ENCODE measurements at places on chromosomes 5 and 9.
A peak's percentile ranks its signal among the peaks of the same experiment; 100 is the strongest.

GRCh38 chr9:127213859-127214258, 50.7 kb upstream of the GARNL3 start:
- DNase-seq, result no peak

- DNase-seq, result no peak
These were observed 76.7 kb downstream of the FAM170A start for GRCh38 chr5:119706049-119706448.

GRCh38 chr5:131221888-131222287, 42.0 kb upstream of the CDC42SE2 start:
- no peak for DNase-seq

DNA sequence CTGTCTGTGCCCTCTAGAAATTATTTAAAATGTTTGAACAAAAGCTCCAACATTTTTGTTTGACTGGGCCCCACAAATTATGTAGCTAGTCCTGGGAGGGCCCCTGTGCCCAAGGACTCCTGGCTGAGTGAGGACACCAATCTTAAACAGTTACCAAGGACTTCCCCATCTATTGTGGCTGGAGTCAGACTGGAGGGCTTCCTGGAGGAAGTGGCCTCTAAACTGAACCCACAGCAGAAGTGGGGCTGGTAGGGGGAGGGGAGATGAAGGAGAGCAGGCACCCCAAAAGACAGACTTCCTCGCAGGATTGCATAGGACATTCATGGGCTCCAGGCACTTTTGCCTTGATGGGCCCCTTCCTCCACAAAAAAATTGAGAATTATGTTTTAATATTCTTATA, 8.1 kb downstream of the ADAMTS13 start:
- no peak for DNase-seq

DNA sequence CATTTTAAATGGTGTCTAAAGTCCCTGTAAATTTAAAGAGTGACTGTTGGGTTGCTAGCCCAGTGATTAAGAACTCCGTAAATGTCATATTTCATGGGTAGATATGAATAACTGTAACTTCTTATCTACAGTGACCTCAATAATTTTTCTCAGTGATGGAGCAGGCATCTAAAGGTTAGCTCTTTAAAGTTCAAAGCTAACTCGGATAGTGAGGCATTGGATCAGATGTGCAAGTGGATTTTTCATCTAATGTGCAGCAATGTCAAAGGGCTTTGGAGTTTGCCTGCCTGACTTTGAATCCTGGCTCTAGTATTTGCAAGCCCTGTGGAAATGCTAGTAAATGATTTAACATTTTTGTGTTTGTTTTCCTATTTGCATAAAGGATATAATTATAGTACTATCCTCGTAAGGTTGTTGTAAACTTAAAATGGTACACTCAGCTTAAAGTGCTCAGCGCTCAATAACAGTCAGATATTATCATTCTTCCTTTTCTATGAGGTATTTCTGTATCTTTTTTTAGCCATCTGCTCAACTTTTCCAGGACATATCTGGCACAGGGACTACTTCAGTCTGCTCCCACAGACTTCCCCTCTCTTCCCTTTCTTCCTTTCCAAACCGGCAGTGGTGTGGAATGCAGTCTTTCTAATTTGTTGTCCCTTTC, 163.7 kb upstream of the ELL2 start:
- no peak for DNase-seq

- no peak for DNase-seq
These were observed 21.5 kb upstream of the CAST start for GRCh38 chr5:96640696-96641095.

DNA sequence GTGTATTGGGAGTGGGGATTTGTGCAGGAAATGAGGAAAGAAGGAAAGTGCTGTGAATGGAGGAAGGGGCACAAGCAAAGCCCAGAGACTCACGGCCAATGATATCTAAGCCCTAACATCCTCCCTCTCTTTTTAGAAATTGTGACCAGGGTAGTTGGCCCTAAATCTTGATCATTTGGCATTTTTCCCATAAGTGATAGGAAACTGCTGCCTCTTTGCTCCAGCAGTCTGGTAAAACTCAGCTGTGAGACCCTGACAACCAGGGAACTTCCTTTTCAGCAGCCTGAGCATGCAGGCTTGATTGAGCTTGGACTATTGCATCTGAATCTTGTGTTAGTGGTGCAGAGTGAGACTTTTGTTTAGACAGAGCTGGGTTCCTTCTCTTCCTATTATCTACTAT, 9.6 kb upstream of the ADRB2 start:
- no peak for DNase-seq

DNA sequence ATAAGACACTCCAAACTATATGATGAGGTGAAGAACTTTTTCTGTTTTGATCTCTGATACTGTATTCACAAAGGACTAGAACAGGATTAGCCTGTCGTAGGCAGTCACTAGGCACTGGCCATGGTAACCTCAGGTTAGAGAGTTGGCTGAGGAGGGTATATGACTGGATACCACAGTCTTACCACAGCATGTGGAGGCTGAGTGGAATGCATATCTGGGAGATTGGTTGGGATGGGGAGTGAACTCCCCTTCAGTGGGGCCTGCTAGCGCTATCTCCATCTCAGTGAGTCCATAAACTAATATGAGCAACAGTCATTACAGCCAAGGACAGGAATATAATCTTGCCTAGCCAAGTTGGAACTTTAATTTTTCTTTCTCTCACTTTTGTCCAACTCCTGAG, 339.1 kb downstream of the SPATA31D1 start:
- DNase-seq, result no peak

- DNase-seq, result no peak
These were observed 324.5 kb downstream of the GADD45G start for GRCh38 chr9:89929315-89929672.

- DNase-seq, result no peak
These were observed 45.9 kb upstream of the HMCN2 start for GRCh38 chr9:130219661-130220096.

- no peak for DNase-seq
These were observed 636 bp downstream of the PRDM12 start for GRCh38 chr9:130665029-130665430.

DNA sequence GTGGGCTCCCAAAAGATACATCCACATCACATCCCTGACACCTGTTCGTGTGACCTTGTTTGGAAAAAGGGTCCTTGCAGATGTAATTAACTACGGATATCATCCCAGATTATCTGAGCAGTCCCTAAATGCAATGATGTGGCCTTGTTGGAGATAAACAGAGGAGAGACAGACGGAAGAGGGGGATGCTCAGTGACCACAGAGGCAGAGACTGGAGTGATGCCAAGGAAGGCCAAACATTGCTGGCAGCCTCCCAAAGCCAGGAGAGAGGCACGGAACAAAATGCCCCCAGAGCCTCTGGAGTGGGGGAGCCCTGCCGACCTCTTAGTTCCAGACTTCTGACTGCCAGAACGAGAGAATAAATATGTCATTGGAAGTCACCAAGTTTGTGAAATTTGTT, 15.0 kb upstream of the VAV2 start:
- no peak for DNase-seq

DNA sequence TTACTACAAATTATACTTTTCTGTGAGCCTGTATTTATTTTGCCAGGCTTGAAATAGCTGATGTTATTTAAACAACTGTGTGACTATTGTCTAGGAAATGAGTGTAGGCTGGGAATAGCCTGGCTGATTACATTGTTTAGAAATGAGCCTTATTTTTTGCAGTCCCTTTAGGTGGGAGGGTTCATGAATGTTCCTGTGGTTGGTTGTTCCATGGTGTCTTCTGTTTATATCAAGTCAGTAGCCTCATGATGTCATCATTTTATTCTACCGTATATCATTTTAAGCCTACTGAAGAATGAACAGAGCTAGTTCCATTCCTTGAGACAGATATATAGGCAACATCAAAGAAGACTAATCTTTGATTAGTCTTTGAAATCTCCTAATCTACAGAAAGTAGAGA, 53.1 kb downstream of the MAP1B start:
- DNase-seq, result no peak

DNA sequence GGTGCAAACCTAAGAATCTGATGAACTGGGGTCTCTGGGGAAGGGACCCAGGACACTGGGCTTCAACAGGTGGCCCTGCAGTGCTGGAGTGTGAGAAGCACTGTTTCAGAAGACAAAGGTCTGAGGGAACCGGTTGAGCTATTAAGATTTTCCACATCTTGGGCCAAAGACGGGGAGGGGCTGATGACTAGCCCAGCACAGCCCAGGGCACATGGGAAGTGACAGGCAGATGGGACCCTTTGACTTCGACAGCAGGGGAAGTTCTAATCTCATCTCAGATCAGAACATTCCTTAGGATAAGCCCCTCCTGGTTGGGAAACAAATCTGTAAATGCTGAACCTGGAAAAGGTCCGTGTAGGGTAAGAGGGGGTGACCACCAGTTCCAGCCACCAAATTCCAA, 67.4 kb downstream of the RAPGEF1 start:
- DNase-seq, result no peak

DNA sequence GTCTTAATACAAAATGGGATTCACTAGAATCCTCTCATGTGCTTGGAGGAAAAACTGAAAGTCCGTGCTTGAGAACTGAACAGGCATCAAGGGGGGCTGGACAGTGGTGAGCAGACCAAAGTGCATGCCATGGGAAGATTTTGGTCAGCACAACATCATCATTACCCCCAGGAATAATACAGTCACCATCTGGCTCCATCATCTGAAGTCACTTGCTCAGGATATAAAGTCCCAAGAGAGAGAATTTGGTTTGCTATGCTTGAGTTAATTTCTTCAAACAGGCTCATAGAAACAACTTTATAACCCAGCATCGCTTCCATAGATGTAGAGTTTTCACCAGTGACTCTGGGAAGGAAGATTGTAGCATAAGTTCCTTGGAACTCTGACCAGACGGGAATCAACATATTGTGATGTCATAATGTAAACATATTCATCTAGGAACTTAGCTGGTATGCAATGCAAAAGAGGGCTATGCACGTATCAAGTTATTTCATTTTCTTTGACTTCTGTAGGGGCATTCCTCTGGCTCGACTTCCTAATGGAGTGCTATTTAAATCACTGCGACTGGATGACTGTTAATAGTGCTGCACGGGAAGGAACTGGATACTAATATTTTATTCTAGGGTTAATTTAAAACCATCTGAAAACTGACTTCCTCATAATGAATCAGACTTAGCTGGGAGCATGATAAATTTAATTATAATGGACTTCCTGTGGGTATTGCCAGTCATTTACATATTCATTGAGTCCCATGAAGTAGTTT, 145.2 kb downstream of the MTRR start:
- DNase-seq, result no peak

- DNase-seq, result no peak
These were observed 24.3 kb upstream of the RASGRF2 start for GRCh38 chr5:80935811-80936385.

GRCh38 chr9:133374612-133375115, 1.2 kb downstream of the SURF4 start:
- DNase-seq, result no peak

DNA sequence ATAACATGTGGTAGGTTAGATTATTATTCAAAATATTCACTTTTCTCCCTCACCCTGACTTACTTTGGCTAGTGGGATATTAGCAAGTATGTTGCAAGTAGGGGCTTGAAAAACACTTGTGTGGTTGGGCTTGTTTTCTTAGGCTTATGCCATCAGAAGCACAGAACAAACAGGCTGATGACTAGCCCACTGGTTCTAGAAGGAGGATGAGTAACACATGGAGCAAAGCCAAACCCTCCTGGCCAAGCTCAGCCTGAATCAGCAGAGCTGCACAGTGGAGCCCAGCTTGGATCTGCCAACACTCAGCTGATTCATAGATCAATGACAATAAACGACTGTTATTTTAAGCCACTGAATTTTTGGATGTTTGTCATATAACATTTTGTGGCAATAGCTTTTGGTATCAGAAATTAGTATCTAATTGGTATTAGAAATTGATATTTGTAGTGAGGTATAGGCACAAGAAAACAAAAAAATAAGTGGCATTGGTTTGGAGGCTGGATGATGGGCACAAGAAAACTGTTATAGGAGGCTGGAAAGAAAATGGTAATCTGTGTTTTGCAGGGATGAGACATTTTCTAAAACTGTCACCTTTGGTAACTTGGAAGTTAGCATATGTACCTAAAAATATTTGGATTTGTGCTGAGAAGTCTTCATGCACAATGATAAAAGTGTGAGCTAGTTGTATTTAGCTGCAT, 46.1 kb upstream of the ZBED3 start:
- peak; percentile 96 for DNase-seq

GRCh38 chr5:125236981-125237380, 490.5 kb upstream of the ZNF608 start:
- peak; percentile 21 for DNase-seq

DNA sequence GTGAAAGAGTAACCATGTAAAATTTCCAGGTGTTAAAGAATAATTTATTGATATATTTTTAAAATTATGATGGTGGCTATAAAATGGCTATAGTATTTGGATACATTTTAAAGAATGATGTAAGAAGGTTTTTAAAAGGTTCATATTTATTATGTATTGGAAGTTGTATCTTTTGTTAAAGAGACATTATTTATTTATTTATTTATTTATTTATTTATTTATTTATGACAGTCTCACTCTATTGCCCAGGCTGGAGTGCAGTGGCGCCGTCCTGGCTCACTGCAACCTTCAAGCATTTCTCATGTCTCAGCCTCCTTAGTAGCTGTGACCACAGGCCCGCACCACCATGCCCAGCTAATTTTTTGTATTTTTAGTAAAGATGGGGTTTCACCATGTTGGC, 89.5 kb upstream of the LHFPL2 start:
- DNase-seq, result no peak

- DNase-seq, result peak; percentile 51
These were observed 95.9 kb upstream of the COL5A1 start for GRCh38 chr9:134545543-134546245.

- no peak for DNase-seq
These were observed 262.1 kb downstream of the RFX3 start for GRCh38 chr9:3263698-3264097.

All from pons (tissue), 1 donor.